Gastrocnemius medialis (tissue), 4 donors: ENCODE measurements at places on chromosomes 6 and 20. TPM values are rescaled to one million over a fixed set of nuclear protein-coding genes. Genes with fewer than 3 reads are reported as not detected.

DNA sequence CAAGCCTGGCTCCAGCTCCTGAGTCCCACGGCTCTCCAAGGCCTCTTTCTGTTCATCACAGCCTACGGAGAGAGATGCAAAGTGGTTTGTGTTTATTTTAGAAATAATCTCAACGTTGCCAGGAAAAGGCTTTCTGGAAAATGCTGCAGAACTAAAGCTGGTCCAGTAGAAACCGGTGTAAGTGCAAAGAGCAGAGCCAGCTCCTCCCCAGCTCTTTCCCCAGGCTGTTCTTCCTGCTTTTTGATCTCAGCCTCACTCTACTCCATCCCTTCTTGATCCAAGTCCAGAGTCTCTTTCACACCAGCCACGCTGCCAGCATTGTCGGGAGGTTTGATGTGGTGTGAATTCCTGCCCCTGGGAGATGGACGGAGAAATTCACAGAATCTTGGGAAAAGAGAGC is 69.8 kb downstream of the TMEM170B start:
- peak; percentile 28 for DNase-seq

DNA sequence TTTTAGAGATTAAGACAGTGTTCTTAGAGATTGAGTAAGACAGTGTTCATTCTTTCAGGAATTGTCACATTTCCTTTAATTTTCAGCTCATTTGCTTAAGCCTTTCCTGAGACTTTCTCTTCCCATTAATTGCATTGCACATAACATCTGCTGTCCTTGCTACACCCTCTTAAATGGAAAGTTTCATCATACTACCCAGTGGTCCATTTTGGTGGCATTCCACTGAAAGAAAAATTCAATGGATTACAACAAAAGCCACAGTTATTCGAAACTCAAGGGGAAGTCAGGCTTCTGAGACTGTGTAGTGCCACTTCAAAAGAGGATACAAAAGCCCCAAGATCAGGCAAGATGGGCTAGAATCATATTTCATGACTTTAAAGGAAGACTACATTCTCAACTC is 64.0 kb downstream of the RSPO3 start:
- no peak for DNase-seq

DNA sequence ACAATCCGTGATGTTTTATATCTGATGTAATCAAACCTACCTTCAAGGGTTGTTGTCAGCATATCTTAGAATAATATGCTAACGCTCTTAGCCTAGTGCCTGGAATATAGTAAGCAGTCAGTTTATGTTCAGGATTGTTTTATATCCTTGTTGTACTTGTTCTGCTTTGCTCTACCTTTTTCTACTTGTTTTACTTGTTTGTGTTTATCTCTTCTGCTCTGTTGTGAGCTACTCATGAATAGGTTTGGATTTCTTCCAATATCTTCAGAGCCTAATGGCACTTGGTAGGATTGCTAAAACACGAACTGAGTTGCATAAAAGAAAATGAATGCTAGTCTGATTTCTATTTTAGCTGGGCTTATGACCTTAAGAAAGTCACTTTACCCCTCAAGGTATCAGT is 40.1 kb downstream of the DNAH8 start:
- DNase-seq = no peak

DNA sequence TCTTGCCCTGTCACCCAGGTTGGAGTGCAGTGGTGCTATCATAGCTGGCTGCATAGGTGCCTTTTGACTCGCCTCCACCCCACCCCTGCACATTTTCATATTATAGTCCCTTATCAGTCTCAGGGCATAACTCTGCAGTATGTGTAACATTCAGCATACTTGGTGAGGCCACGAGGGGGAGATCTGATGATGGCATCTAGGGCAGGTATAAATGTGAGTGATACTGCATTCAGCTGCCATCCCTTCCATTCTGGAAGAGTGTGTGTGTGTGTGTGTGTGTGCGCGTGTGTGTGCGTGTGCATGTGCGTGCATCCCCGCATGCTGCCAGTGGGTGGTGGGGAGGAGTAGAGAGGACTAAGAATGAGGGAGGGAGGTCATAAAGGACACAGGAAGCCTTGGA is 81.4 kb downstream of the JARID2 start:
- no peak for DNase-seq

DNA sequence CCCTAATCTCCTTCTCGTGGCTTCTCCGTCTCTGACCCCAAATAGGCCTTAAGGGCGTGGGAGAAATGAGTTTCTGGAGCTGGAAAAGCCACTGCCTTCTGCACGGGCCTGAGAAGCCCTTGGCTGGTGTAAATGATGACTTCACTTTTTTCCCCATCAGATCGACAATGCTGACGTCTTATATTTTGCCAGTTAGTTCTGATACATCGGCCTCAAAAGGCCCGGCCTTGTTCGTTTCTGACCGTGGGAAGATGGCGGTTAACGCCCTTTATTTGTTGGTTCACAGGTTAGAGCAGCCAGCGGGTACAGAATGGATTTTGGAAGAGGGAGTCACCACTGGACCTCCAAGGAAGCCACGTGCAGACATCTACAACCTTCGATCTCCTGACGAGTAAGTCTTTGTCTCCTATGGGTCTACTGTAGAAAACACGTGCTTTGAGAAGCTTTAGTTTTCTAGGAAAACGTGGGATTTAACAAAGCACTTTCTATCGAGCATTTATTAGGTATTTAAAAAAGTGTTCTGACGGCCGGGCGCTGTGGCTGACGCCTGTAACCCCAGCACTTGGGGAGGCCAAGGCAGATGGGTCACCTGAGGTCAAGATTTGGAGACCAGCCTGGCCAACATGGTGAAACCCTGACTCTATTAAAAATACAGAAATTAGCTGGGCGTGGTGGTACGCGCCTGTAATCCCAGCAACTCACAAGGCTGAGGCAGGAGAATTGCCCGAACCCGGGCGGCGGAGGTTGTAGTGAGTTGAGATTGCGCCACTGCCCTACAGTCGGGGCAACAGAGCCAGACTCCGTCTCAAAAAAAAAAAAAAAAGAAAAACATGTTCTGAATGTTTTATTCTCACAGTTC is 1.2 kb upstream of the ZNFX1 start:
- DNase-seq = no peak

- no peak for DNase-seq
Observed at GRCh38 chr20:48760403-48760983, 67.3 kb downstream of the PREX1 start.

DNA sequence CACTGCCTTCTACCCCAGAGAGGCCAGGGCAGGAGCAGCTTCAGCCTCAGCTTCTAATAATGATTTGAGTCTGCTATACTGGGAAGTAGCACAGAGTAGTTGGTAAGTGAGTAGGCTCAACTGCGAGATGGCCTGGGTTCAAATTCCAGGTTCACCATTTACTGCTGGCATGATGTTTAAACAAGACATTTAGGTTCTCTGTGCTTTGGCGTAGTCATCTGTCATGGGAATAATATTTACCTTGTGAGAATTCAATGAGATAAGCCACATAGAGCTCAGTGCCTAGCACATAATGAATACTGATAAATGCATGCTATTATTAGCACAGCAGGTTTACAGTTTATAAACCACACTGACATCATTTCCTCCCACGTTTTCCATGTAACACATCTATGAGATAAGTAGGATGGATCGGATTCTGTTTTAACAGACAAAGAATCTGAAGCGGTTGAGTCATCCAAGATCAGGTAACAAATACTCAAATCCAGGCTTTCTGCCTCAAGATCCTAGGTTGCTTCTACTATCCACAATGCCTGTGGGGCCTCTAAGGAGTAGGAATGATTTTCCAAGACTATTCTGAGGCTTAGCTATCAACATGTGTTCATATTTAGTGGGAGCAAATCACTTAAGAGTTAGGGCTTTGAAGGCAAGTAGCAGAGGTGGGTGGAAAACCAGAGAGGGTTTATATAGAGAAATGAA is 72.9 kb upstream of the DTNBP1 start:
- no peak for DNase-seq

- DNase-seq = no peak
Observed at GRCh38 chr20:49558826-49559225, 9.1 kb downstream of the PTGIS start.

DNA sequence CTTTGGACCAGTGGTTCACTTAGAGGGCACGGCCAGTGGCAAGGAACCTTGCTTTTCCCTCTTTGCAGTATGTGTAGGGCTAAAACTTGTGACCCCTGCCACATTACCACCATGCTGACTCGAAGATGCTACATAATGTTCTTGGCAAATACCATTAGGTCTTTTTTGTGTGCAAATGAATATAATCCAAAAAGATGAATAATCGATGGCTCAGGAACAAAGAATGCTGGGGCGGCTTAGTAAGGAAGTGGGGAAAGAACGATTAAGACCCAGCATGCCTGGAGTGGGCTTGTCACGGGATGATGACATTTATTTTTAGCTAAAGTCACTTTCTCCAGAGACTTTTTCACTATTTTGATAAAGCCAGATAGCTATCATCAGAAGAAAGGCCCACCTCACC is 23.1 kb downstream of the CMTR1 start:
- DNase-seq = no peak

GRCh38 chr6:80523531-80523997 is 417.1 kb downstream of the BCKDHB start:
- peak; percentile 16 for DNase-seq

- no peak for DNase-seq
Observed at GRCh38 chr6:111837641-111838500, 35.4 kb downstream of the FYN start.

- no peak for DNase-seq
Observed at GRCh38 chr6:114428341-114428740, 85.5 kb upstream of the HS3ST5 start.

- no peak for DNase-seq
Observed at GRCh38 chr6:148138573-148138972, 204.1 kb upstream of the SASH1 start.

- no peak for DNase-seq
Observed at GRCh38 chr6:166365221-166365620, 17.5 kb downstream of the MPC1 start.

- DNase-seq = no peak
Observed at GRCh38 chr20:21514553-21515251, 838 bp upstream of the NKX2-2 start.

GRCh38 chr6:13579911-13580310 is 5.5 kb downstream of the SIRT5 start:
- DNase-seq = no peak

GRCh38 chr6:117521791-117522502 is 39.5 kb downstream of the DCBLD1 start:
- DNase-seq = no peak

GRCh38 chr6:137697267-137697938 is 169.7 kb upstream of the TNFAIP3 start:
- no peak for DNase-seq

DNA sequence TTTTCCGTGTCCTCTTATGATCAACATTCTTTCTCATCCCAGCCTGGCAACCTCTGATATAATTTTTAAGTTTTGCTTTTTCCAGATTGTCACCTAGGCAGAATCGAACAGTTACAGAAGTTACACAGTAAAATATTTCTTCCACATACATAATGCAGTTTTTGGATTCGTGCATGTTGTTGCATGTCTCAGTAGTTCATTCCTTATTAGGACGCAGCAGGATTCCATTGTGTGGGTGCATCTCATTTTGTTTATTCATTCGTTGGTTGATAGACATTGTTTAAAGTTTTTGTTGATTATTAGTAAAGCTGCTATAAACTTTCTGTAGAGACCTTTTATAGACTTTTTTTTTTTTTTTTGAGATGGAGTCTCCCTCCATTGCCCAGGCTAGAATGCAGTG is 284.3 kb upstream of the FERMT1 start:
- no peak for DNase-seq

DNA sequence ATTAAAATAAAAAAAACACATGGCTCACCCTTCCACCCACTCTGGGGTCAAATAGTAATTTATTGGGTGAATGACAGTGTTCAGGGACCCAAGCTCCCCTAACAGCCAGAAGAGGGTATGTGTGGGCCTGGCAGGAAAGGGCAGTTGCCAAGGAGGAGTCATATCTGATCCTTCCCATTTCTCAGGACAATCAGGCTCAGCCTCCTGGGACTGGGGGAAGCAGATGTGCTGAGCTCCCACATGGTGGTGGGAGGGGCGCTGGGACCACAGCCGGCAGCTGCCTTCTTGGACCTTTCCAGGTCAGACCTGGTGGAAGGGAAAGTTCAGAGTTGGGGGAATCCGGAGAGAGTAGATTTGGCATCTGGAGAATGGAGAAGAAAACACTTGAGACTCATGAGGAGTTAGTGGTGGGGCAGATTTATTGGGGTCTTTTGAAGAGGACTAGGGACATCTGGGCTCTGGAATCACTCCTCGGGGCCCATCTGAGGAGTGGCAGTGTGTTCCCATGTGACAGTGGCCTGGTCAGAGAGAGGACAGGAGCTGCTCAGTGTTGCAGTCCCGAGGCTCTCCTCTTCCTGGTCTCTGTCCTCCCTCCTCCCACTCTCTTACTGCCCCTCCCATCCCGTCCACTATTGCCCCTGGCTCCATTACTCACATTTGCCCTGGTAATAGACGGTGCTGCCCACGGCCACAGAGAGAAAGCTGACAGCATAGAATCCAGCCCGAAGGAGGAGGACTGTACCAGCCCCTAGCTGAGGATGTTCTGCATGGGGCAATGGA is 3.0 kb downstream of the LST1 start:
- no peak for DNase-seq

- no peak for DNase-seq
Observed at GRCh38 chr6:166483026-166483425, 100.3 kb upstream of the MPC1 start.

DNA sequence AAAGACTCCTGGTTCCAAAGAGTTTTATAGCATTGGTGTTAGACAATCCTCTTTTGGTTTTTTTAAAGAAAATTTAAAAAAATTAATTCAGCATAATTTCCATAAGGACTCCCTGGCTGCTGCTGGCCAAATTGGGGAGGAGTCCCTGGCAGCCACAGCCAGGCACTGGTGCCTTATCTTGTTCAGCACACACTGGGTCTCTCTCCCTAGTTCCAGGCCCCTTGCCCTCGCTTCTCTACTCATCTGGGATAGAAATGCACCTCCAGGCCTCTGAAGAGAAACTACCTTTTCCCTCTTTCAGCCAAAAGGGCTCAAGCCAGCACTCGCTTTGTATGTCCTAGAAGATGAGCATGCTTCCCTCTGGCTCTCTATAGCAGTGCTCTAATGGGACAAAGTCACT is 13.4 kb upstream of the MAPK13 start:
- no peak for DNase-seq

DNA sequence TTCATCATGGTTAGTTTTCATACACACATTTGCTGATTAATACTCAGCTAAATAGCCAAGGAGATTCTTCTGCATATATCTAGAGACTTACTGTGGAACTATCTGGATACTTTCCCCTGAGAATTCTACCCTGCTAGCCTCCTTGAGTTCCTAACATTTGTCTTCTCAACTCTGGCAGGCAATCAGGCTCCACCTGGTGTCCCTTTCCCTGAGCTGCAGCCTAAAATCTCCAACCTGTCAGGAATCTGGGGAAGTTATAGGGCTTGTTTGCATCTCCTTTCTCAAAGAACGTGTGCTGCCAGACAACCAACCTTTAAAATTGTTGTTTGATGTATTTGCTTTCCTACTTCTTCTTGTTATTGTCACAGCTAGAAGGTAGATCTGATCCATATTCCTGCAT is 73.4 kb downstream of the FUT9 start:
- DNase-seq = no peak

GRCh38 chr6:158718461-158719046 is 68.7 kb downstream of the SYTL3 start:
- DNase-seq = no peak

GRCh38 chr6:122752459-122752858 is 27.1 kb upstream of the FABP7 start:
- DNase-seq = no peak

CDH26 gene
- total RNA-seq = 0.29 TPM

RPS6KA2 gene
- total RNA-seq = 35.7 TPM

SUMO4 gene
- total RNA-seq = not detected

RBPJL gene
- not detected for total RNA-seq

ISM1 gene
- total RNA-seq = 0.91 TPM

TGM3 gene
- not detected for total RNA-seq

EDN1 gene
- total RNA-seq = 12.0 TPM

RIPOR2 gene
- total RNA-seq = 20.9 TPM
